DMS53 (cell line): ENCODE measurements at places on chromosomes 5 and 9.

DNA sequence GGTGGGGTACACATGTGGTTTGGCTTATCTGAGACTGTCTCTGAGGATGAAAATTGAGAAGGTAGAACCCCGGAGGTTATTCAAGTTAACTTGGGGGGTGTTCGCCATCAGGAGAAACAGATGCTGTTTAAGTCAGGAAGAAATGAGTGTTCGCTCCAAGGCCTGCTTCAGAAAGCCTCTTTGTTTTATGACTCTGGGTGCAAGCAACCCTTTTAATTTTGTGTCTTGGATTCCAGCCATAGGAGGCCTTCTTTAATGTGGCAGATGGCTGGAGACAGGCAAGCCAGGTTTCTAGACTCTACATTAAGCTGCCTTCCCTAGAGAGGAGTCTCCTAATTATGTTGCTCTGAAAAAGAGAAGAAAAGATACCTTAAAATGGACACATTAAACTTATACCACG lies 4.2 kb upstream of the SMAD5 start:
- DNase-seq: no peak

DNA sequence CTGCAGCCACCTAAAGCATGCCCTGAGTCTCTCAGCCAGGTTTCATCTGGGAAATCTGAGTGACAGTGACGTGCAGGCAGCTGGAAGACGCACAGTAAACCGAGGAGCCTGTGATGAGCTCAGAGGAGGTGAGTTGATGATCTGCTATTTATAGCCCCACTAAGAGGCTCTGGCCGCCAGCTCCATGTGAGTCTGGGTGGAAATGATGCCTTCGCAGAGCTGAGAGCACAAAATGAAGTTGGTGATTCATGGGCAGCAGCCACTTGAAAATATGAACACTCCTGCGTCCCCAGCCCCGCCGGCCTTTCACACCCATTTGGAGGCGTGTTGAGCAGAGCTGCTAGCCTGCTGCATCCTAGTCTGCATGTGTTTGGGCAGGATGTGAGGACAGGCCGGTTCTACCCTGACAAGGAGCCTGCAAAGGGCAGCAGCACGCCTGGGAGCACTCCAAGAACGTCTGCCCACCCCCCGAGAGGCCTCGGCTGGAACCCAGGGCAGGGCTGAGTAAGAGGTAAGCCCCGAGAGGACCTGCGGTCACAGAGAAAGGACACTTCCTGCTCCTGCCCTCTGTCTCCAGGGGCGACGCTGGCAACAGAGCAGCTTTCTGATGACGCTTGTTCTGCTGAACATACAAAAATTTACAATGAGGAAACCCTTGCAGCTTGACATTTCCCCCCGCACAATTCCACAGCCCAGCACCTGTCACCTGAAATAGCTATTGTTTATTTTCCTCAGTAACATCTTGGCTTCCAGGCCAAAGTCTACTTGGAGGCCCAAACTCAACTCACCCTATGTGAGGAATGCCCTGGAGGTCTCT lies 25.1 kb upstream of the CDKN2AIPNL start:
- DNase-seq: peak; percentile 99

- peak; percentile 0 for DNase-seq
These were observed 68.4 kb downstream of the ANXA1 start for GRCh38 chr9:73219985-73220626.

- no peak for DNase-seq
These were observed 116.0 kb downstream of the CRB2 start for GRCh38 chr9:123471843-123472570.

DNA sequence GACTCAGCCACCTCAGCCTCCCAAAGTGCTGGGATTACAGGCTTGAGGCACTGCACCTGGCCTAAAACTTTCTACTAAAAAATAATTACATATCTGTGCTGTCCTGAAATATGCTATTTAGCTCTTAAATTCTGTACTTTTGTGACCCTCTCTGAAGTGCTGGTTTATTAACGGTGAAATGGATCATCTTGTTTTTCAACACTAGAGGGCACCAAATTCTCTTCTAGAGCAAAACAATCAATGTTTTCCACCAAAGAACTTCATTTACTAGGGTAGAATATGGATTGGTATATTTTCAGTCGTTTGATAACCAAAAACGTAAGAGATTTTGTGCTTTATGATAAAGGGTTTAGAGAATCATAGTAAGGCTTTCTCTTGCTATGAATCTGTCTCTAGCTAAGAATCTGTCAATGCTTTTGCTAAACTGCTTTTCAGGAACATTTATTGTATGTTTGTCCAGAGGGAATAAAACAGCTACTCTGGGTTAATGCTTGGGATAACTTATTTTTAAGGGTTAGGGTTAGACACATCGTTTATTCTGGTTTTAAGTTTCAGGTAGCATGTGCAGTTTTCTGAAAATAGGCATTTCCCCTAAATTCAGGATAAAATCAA lies 63.6 kb downstream of the RNF180 start:
- peak; percentile 71 for DNase-seq

GRCh38 chr5:176740702-176741496 lies 69.5 kb upstream of the UNC5A start:
- DNase-seq: no peak

DNA sequence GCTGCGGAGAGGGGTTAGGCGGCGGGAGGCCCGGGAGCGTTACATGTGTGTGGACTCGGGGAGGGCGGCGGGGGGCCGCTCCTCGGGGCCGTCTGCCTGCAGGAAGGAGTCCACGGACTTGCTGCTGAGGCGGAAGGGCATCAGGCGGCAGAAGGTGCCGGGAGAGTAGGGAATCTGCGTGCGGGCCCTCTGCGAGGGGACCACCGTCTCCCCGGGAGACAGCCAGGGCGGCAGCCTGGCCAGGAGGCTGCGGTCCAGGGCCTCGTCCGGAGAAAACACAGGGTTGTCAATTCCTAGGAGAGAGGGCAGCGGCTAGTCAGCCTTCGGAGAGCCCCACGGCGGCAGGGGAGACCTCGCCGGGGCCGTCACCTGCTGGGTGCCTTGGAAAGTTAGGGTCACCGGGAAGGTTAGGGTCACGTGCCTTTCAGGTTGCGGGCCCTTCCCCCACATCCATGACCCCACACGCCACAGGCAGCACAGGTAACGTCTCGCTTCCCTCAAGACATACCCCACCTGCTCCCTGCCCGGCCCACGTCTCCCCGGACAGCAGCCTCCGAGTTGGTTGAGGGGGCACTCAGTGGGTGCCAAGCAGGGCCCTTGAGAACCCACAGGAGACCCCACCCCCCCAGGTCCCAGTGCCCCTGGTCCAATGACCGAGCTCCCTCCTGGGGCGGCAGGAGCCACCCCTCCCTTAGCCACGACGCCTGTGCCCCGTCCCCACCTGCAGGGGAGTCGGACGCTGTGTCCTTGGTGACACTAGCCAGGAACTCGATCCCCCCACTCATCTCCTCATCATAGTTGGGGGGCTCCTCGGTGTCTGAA lies 32.1 kb downstream of the EXOC3 start:
- peak; percentile 50 for DNase-seq

- no peak for DNase-seq
These were observed 179.1 kb upstream of the GNA14 start for GRCh38 chr9:77827104-77827784.

GRCh38 chr9:107945493-107945892 lies 455.9 kb upstream of the KLF4 start:
- DNase-seq: no peak

- DNase-seq: no peak
These were observed 18.8 kb upstream of the PPARGC1B start for GRCh38 chr5:149711338-149711737.

GRCh38 chr5:43711496-43711895 lies 108.5 kb downstream of the NNT start:
- no peak for DNase-seq

DNA sequence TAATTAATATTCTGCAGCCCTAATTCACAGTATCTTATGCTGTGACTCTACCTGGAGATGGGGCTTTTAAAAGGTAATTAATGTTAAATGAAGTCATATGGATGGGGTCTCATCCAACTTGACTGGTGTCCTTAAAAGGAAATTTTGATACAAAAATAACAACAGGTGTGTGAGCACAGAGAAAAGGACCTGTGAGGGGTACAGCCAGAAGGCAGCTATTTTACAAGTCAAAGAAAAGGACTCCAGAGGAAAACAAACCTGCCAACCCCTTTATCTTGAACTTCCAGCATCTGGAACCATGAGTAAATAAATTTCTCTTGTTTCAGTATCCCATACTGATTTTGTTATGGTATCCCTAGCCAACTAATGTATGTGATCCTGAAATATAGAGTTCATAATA lies 250.3 kb downstream of the TMEM232 start:
- no peak for DNase-seq

DNA sequence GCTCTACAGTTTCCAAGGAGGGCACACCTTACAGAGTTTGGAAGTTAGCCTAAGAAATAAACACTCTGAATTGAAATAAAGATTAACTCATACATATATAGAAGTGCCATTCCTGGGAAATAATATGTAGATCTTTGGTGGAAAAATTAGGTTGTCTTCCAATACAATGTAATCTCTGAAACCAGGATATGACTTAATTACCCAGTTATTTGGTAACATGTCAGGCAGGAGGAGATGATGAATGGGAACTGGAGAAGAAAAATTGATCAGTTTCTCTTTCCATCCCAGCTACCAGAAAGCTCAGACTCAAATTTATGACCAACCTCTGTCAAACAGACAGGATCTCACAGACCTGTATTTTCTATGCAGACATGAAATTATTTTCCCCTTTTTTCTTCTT lies 215.2 kb upstream of the SNX2 start:
- DNase-seq: no peak

DNA sequence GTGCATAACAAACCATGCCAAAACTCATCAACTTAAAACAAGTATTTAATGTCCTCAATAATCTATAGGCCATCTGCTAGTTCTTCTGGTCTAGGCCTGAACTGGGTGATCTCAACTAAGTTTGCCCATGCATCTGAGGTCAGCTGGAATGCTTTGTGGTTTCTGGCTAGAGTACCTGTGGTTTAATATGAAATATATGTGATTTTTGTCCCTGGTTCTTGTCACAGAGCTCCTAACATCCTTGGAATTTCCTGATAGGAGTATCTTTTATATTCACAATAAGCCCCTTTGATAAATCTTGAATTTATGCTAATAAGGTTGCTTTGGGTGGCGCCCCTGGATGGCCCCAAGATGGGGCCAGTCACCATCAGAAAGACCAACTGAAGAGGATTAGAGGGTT lies 535.9 kb downstream of the DNAH5 start:
- no peak for DNase-seq

DNA sequence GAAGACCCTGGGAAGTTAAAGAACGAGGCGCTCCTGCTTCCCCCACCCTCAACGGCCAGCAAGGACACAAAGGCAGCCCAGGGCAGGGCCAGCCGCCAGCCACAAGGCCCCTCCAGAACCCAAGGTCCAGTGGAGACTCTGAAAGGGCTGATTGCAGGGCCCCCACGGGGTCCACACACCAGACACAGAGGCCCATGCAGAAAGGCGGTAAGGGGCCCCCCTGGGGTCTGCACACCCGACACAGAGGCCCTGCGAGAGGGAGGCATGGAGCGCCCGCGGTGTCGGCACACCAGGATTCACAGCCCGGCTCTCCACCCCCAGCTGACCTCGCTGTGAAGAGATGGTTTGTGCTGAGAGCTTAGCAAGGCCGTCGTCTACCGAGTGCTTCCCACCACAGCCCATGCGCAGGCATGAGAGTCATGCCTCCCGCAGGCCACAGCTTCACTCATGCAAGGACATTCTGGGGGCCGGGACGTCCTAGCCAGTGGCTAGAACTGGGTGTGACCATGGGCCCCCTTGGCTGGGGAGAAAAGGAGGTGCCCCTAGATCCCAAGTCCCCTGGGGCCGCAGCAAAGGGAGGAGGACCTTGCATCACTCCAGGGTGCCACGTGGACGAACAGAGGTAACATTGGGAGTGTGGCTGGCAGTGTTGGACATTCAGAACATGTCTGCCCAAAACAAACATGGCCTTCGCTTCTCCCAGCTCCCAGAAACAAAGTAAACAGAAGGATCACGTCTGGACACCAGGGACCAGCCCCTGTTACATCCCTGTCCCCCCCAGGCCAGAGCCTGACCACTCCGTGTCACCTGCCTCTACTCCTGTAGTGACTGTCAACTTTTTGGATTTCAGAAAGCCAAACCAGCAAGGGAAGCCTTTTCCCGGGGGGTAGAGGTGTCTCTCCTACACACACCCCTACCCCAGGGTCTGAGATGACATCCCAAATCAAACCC lies 9.8 kb downstream of the BRD3 start:
- no peak for DNase-seq

- DNase-seq: no peak
These were observed 29.8 kb downstream of the LPCAT1 start for GRCh38 chr5:1493941-1494340.

DNA sequence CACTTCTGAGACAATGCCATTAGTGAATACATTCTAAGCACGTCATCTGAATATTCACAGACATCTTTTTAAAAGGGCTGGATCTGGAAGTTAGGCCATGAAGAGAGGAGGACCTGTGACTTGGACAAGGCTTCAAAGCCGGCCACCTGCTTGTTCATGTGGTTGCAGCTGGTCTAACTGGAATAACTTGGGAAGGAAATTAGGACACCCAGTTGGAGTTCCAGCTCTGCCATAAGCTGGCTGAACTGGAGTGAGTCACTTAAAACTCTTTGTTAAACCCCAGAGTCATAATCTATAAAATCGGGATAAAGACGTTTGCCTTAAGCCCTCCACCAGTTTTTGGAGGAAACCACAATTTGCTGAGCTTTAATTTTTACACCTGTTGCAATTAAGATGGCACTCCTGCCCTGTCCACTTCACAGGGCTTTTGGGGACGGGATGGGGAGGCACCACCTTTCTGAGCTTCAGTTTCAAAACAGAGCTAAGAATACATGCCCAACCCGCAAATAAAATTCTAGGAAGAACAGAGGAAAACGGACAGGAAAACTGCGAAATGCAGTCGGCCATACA lies 536 bp upstream of the STX17 start:
- DNase-seq: peak; percentile 72

- peak; percentile 84 for DNase-seq
These were observed 137.6 kb downstream of the DRD1 start for GRCh38 chr5:175306381-175306780.

- no peak for DNase-seq
These were observed 34.9 kb upstream of the BASP1 start for GRCh38 chr5:17182494-17182893.

DNA sequence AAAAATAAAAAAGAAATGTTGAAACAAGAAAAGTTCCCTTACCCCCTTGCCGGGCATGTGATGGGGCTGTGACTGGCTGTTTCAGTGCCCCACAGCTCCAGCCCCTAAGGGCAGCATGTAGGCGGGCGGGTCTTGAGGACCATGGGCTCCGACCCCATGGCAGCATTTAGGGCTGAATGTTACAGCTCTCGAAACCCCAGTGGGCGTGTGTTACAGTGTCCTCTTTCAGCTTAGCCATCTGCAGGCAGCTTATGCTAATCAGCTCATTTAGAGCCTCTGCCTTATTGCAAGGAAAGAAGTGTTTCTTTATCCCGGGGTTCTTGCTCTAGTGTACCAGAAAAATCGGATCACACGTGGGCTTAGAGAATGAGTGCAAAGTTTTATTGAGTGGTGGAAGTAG lies 497.4 kb upstream of the CYLC2 start:
- no peak for DNase-seq

GRCh38 chr5:109921735-109922380 lies 232.1 kb downstream of the MAN2A1 start:
- peak; percentile 33 for DNase-seq
